ENCODE measurements at places on chromosomes 7 and 10.

DNA sequence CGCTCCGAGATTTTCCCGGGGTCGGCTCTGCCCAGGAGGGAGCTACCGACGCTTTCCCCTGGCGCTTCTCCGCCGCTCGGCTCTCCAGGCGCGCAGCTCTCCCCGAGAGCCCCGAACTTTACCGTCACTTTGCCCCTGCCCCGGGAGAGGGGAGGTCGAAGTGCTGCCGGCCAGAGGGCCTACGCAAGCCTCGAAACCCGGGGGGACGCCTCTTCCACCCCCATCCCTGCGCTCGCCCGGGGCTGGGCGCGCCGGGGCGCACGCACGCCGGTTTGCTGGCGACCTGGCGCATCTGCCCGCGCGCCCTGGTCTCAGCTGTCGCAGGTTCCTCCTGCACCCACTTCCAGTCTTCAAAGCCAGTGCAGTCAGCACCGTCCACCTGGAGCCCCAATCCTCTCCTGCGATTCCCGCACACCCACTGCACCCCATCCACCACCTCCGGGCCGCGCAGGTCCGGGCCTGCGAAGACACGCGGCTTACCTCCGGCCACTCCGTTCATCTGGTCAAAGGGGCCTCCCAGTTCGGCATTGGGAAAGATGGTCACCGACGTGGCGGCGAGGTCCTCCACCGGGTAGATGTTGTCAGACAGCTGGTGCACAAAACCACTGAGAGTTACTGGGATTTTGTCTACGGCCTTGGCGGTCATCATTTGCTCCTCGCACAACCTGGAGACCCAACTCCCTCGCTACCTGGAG is 638 bp downstream of the EGR2 start:
- DNase-seq, result no peak

DNA sequence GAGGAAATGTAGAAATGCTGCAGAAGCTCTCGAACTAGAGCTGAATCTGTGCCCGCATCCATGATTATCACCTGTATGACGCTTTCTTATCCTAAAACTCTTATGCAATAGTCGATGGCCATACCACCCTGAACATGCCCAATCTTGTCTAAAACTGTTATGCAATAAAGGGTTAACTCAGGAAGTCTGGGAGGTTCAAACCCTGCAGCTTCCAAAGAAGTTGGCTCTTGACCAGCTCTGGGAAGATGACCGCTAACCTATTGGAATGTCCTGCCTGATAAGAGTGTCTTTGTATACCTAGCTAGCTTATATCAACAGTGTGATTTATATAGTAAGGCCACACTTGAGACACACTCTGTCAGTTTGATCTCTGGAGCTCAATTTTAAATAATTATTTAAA is 3.4 kb upstream of the C10orf88 start:
- no peak for DNase-seq

- DNase-seq, result no peak
These were observed 594.5 kb downstream of the ACTR3B start for GRCh38 chr7:153354071-153354470.

- no peak for DNase-seq
These were observed 53.3 kb downstream of the UNC5B start for GRCh38 chr10:71265618-71266146.

DNA sequence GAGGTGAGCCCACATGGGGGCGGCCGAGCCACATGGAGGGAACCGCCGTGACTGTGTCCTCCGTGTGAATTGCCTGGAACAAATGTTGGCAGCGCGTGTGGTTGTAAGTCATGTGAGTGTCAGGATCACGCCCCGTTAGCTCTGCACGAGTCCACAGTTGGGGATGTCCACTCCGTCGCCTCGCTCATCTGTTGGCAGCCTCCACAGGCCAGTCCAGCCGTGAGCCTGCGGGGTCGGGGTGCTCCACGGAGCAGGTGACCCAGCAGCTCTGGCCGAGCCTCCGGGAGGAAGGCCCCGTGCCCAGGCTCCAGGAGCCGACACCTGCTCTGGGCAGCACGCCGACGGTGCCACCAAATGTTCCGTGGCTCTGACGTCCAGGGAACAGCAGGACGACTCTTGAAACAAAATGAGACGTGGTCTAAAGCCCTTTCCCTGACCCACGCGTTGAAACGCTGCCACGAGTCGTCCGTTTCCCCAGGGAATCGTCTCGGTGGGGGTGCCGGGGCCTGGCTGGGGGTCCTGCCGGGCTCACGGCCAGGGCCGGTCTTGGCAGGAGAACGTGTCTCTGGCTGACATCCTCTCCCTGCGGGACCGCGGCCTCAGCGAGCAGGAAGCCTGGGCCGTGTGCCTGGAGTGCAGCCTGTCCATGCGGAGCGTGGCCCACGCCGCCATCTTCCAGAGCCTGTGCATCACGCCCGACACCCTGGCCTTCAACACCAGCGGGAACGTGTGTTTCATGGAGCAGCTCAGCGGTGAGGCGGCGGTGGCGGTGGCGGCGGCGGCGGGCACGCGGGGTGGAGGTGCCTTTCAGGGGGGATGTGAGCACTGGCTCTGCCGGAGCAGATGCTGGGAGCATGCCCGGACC is 7.0 kb downstream of the KNDC1 start:
- DNase-seq, result peak; percentile 26

- DNase-seq, result no peak
These were observed 76.4 kb upstream of the CCNY start for GRCh38 chr10:35259769-35260397.

DNA sequence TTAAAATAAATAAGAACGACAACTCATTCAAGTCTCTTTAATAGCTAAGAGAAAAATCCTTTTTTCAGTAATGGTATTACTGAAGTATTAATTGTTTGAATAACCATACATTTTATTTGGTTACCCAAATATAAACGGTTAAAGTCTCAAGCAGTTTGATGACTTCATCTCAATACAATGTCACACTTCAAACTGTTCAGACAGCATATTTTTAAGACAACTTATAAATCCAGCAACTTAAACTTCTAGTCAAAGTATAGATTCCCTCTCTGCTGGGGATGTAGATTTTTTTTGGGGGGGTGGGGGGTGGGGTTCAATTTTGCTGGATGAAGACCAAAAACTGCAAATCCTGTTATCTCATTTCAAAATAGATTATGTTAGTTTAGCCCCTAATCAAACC is 42.0 kb downstream of the GNA12 start:
- DNase-seq, result no peak

DNA sequence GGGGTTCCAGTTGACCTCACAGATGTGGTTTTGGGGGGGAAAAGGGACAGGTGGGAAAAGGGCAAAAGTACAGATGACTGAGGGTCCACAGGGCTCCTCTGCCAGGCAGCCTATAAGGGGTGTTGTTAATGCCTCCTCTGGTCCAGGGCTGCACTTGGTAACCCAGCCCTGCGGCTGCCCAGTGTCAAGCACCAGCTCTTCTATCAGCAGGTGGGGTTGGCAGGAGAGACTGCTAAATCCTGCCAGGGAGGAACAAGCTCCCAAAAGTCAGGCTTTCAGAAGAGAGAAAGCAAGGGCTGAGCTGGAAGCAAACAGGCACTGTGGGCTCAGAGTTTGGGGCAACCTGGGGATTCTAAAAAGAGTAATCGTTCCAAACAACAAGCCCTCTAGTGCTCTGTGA is 39.1 kb downstream of the LRRC20 start:
- no peak for DNase-seq

- DNase-seq, result no peak
These were observed 83.0 kb downstream of the SGMS1 start for GRCh38 chr10:50540826-50541122.

- DNase-seq, result no peak
These were observed 355.3 kb downstream of the ARL4A start for GRCh38 chr7:13042605-13043236.

DNA sequence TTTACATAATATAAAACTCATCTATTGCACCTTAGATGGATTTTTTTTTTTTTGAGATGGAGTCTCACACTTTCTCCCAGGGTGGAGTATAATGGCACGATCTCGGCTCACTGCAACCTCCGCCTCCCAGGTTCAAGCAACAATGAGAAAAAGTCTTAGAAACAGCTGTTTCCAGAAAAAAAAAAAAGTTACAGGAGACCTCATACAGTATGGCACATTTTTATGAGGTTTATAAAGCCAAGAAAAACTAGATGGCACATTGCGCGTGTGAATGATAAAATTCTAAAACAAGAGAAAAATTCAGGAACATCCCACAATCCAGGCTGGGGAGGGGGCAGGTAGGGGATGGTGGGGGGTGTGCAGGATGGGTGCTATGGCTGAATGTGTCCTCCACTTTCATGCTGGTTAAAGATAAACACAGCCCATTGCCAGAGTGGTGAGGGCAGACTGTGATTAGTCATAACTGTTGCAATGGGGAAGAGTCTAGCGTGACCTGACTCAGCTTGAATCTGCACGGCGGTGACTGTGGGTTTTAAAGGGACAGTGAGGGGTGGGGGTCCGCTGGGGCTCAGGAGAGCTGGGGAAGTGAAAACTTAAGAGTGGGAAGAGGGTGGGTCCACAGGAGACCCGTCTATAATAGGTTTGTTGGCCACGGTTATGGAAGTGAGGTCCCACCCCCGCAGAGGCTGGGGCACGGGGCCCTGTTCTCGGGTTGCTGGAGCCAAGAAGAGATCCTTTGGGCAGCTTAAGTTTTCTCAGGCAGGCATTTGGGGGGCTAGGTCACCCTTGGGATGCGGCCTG is 11.9 kb upstream of the LRRC27 start:
- no peak for DNase-seq

- no peak for DNase-seq
These were observed 28.3 kb upstream of the FIS1 start for GRCh38 chr7:101273206-101273605.

- no peak for DNase-seq
These were observed 116.9 kb upstream of the GDF10 start for GRCh38 chr10:47182934-47183703.

GRCh38 chr7:105157278-105157677 is 143.3 kb downstream of the KMT2E start:
- no peak for DNase-seq

DNA sequence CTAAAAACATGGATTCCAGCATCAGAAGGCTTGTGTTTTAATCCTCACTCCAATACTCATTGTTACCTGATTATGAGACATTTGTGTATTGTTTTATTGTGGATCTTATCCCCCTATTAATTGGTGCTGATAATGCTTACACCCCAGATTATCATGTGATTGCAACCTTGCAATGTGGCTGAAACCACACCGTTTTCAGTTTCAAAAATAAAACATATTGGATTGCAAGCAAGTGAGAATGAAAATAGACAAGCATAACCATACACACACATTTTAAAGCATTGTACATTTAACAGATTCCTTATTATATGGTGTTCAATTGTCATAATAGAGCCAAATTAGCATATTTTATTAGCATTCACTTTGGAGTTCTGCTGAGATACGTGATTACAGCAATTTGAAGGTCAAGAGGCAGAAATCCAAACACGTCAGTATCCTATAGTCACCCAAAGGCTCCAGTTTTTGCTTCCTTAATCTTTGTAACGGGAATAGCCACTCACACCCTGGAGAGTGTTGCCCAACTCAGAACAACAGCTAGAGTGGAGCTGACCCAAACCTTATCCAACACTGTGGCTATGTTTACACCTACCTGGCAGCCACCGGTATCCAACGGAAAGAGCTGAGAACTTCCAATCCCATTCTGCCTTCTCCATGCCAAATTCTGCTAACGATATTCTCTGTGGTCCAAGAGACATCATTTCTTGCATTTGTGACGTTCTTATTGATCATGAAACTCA is 317.1 kb upstream of the KLF6 start:
- no peak for DNase-seq

GRCh38 chr7:70384891-70385290 is 747.1 kb upstream of the GALNT17 start:
- no peak for DNase-seq

GRCh38 chr10:6208799-6209235 is 6.1 kb downstream of the PFKFB3 start:
- DNase-seq, result no peak

DNA sequence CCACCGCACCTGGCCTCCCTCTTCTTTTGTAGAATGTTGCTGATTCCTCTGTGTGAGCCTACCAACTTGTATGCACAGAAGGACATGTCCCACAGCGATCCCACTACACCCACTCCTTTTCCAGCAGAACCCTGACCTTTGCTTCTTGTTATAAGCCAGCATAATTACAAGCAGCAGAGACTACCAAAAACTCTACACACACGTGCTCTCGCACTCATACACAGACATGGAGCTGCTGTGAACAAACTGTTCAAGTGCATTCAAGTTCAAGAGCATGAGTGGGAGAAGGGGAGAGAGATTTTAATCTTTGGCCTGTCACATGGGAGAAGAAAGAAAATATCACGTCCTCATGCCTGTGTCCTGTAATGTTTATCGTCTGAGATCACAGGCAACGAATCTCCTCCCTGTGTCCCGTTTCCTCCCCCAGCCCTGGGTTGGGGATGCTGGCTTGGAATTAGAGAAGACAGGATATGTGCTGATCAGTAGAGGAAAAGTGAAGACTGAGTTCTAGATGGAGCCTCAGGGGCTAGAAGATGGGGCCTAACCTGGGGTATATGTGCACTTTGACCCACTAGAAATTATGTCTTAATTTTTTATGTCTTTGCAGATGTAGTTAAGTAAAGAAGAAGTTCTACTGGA is 79.6 kb downstream of the NHLRC2 start:
- no peak for DNase-seq

- DNase-seq, result no peak
These were observed 70.0 kb upstream of the MAGI2 start for GRCh38 chr7:79523436-79523835.

- no peak for DNase-seq
These were observed 174.1 kb downstream of the AHR start for GRCh38 chr7:17472518-17472917.

DNA sequence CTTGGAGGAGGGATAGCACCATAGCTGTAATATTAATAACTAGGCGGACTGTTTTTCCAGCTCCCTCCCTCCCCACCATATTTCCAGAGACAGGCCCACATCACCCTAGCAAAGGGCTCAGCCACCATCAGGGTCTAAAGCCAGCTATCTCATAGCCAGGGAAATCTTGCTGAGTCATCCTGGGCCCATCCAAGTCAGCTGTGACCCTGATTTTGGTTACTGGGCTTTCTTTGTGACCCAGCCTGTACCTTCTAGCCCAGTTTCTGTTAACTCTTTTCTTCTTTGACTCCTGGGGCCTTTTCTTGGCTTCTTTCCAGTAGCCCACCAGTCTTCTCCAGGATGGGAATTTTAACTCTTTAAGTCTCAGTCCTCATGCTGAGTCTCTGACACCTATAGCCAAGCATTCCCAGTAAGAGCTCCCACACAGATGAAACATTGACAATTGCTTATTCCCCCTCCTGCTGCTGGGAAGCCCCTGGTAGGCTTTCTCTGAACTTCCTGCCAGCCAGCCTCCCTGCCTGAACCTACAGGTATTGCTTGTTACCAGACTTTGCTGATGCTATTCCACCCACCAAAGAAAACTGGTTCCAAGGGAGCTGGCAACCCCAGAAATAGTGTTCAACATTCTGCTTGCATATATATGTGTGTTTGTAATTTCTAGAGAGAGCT is 34.8 kb upstream of the ADO start:
- no peak for DNase-seq

GRCh38 chr7:105209870-105210269 is 178.9 kb downstream of the SRPK2 start:
- DNase-seq, result no peak

DNA sequence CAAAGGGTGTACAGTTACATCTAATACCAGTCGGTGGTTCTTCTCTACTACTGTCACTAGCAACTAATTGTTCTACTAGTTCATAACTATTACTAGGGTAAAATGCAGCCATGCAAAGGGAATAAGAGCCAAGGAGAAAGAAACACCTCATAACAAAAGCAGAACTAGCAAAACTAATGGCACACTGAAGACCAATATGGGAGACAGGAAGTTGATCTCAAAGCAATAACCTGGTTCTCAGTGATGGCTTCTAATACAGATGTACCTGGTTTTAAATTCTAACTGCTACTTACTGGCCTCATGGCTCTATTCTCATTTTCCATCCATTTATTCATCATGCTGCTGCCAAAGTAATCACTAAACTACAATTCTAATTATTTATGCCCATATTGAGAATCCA is 170.3 kb downstream of the SEMA3E start:
- no peak for DNase-seq
